Endodermal cell (in vitro differentiated cells): ENCODE measurements at places on chromosomes 1 and 21.

DNA sequence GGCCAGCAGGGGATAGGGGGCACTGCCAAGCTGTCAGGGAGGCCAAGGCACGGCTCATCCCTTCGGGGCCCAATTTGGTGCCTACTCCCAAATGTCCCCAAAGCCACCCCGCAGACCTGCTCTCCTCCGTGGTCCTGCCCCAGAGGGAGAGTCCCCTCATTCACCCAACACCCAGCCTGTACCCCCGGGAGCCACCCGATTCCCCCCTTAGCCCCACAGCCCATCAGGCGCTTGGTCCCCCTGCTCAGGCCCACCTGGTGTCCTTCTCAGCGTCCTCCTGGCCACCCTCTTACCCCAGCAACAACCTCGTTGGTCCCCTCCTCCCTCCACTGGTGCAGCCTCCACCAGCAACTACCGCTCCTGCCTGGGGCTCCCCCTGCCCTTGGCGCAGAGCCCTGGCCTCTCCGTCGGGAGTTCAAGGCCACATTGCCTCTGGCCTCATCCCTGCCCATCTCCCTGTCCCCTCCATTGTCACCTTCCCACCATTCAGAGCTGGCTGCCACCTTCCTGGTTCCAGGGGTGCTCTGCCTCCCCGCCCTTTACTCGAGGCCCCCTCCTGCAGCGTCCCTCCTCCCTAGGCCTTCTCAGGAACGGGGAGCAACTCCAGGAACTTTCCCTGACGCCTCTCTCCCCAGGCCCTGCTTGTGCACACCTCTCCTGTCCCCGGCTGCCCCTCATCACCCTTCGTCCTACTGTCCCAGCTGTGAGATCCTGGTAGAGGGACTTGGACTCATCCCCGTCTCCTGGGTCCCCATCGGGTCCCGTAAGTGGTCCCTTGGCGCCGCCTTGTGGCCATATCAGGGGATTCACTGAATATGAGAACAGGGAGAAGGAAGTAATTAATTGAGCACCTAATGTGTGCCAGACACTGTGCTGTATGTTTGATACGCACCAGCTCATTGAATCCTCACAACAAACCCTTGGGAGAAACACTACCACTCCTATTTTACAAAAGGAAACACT is 73.9 kb downstream of the RAP1GAP start:
- DNase-seq: peak; percentile 91

GRCh38 chr21:28126521-28127174 is 866.0 kb downstream of the LTN1 start:
- no peak for DNase-seq

- no peak for DNase-seq
Observed at GRCh38 chr21:34603710-34604057, 11.2 kb downstream of the RCAN1 start.

- no peak for DNase-seq
Observed at GRCh38 chr1:106680216-106680615, 376.3 kb upstream of the PRMT6 start.

DNA sequence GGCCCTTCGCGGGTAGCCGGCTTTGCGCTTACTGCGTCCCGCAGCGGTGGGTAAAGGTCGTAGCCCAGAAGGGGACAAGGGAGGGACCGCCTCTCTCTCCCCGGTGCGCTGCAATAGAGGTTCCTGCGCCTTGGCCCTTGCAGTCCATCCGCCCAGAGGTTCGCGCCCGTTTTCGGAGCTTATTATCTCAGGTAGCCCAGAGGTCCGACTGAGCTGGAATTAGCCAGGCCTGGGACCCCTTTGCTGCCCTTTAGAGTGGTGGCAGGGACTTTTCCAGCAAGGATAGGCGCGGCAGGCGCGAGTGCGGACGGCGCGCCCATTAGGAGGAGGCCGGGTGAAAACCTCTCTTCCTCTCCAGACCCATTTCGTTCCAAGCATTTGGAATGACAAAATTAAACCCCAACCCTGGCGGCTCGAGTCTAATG is 5.0 kb downstream of the LHX4 start:
- peak; percentile 81 for DNase-seq

GRCh38 chr1:1966071-1966740 is 37.4 kb downstream of the CFAP74 start:
- no peak for DNase-seq

GRCh38 chr1:24770881-24771280 is 25.6 kb downstream of the CLIC4 start:
- DNase-seq: no peak

DNA sequence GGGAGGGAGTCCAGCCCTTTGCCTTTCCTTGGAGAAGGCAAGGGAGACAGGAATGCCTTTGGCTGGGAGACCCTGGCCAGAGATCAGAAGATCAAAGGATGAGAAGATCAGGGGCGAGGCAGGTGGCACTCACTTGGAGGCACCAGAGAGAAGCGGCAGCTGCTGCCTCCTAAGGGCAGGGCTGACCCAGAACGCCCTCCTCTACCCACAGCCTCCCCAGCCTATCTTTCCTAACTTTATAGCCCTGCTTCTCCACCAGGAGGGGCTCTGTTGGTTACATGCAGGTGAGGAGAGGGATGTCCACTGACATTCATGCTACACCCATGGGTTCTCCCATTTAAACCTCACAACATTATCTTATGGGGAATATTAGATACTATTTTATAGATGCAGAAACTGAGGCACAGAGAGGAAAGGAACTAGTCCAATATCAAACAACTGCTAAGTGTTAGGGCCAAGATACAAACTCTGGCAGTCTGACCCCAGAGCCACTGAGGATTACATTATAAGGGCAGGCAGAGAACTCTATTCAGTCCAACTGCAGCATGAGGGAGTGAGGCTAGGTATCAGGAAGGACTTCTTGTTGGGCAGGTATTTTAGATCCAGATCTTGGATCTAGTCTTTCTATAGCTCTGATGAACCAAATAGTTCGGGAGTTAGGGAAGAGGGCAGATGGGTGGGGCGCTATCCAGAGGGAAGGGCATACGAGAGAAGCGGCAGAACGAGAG is 19.9 kb downstream of the LGR6 start:
- DNase-seq: peak; percentile 87

DNA sequence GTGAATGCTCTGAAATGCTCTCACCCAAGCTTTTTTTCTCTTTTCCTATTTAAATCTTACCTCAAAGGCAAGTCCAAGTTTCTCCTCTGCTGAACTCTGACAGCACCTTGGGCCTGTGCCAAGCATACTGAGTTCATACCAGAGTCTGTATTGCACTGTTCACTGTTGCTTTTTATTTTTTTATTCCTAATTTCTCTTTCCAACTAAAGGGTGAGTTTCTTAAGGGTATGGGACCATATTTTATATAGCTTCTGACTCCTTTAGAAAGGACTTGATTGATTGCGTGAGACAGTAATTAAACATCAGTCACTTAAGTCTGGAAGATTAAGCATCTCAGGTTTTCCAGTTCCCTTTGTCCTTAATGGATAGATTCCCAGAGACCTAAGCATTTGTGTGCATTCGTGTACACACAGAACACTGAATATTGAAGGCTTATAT is 69.9 kb downstream of the CACHD1 start:
- DNase-seq: no peak
